ENCODE measurements at places on chromosomes 6 and 20. TPM values are rescaled to one million over a fixed set of nuclear protein-coding genes. Genes with fewer than 3 reads are reported as not detected.

DNA sequence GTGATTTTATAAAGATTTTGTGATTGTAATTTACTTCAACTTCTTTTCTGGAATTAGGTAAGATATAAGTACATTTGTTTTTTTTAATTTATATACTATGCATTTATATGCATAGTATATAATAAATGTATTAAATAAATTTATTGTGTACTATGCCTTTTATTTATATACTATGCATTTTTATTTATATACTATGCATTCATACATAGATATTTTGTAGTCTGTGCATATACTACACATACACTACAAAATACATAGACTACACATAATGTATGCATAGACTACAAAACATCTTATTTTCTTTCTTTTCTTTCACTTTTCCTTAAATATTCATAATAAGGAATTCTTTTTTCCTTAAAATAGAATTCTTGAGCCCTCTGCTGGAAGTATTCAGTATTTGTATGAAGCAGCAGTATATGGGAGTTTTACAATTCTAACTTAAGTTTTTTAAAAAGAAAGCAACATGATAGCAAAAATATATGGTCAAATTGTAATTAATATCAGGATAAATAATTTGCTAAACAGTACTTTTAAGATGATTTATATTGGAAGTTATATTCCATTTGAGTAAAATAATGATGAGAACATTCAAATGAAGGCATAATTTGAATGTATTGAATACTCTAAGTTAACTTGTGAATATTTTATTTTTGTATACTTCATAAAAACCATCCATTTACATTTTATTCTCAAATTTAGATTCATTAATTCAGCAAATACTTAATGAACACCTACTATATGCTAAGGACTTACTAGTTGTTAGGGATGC is 129.3 kb downstream of the KLHL32 start:
- DNase-seq, result no peak
- no peaks in the 10 kb centered on the region for H3K36me3 ChIP-seq
- H3K27me3 ChIP-seq, result peaks cover 22% of the 10 kb centered on the region

DNA sequence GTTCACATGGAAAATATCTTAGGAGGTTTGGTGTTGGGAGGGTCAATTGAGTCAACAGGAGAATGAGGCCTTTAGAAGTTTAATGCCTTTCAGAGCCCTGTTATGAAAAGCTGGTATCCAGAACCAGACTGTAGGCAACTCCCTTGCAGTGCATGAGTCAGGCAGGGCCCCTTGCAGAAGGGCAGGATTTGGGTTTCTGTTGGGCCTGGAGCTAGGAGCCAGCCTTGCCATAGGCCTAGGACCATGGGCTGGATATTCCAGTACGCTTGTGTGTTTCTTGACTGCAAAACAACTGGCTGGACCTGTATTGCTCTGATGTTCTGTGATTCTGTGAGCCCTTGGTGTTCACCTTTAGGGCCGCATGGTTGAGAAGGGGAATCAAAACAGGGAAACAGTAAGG is 350.9 kb upstream of the PRND start:
- DNase-seq, result no peak
- no peak overlapping the region for H3K27ac ChIP-seq
- H3K27me3 ChIP-seq, result peaks cover 11% of the 10 kb centered on the region
- H3K4me3 ChIP-seq, result no peak overlapping the region
- no peaks in the 10 kb centered on the region for H3K36me3 ChIP-seq

GRCh38 chr6:159508931-159509330 is 184.1 kb downstream of the SOD2 start:
- no peaks in the 10 kb centered on the region for H3K4me1 ChIP-seq
- no peaks in the 10 kb centered on the region for H3K36me3 ChIP-seq
- no peak overlapping the region for H3K27ac ChIP-seq

- H3K36me3 ChIP-seq, result no peaks in the 10 kb centered on the region
- no peak overlapping the region for H3K27ac ChIP-seq
- no peak overlapping the region for H3K4me3 ChIP-seq
- peaks cover 17% of the 10 kb centered on the region for H3K27me3 ChIP-seq
- no peak for DNase-seq
- no peaks in the 10 kb centered on the region for H3K4me1 ChIP-seq
Measured at GRCh38 chr6:66421570-66421969, 714.5 kb upstream of the EYS start.

DNA sequence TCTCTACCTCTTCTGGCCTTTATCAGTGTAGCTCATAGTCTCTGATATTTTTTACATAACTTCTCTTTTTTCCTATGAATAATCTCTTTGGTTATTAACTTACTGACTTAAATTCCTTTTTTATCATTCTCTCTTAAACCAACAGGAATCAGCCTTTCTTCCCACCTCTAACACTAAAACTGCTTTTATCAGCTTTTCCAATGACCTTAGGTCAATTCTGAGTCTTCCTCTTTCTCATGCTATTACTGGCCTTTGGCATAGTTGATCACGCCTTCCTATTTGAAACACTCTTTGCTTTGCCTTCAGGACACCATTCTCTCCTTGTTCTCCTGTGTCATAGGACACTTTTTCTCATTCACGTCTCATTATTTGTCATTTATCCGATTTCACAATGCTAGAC is 8.1 kb upstream of the HINT3 start:
- no peak overlapping the region for H3K4me3 ChIP-seq
- DNase-seq, result no peak
- H3K4me1 ChIP-seq, result peaks cover 30% of the 10 kb centered on the region
- H3K27ac ChIP-seq, result no peak overlapping the region
- no peaks in the 10 kb centered on the region for H3K27me3 ChIP-seq
- no peaks in the 10 kb centered on the region for H3K36me3 ChIP-seq

GRCh38 chr6:157989541-157990289 is 8.1 kb downstream of the SYNJ2 start:
- no peaks in the 10 kb centered on the region for H3K27me3 ChIP-seq
- H3K27ac ChIP-seq, result peak overlapping the region; percentile 76
- DNase-seq, result no peak

- DNase-seq, result peak; percentile 74
- H3K27me3 ChIP-seq, result peaks cover 14% of the 10 kb centered on the region
- H3K36me3 ChIP-seq, result no peaks in the 10 kb centered on the region
- peaks cover 10% of the 10 kb centered on the region for H3K4me1 ChIP-seq
- H3K27ac ChIP-seq, result peak overlapping the region; percentile 65
Measured at GRCh38 chr6:13445005-13445743, 42.2 kb downstream of the GFOD1 start.

- no peaks in the 10 kb centered on the region for H3K4me1 ChIP-seq
- no peak overlapping the region for H3K4me3 ChIP-seq
- H3K27ac ChIP-seq, result no peak overlapping the region
- peaks cover 56% of the 10 kb centered on the region for H3K27me3 ChIP-seq
Measured at GRCh38 chr20:4383961-4384360, 337.7 kb upstream of the PRND start.

GRCh38 chr20:62575976-62576722 is 66.2 kb upstream of the SLCO4A1 start:
- no peak overlapping the region for H3K27ac ChIP-seq
- no peaks in the 10 kb centered on the region for H3K36me3 ChIP-seq
- no peak for DNase-seq
- H3K4me3 ChIP-seq, result no peak overlapping the region

Gene KHDRBS2
- 1.6 TPM for total RNA-seq

Gene CAGE1
- total RNA-seq, result 0.09 TPM

Gene SLCO4A1
- 4.3 TPM for total RNA-seq

Gene TFAP2A
- total RNA-seq, result 63.5 TPM

Data from mesothelial cell of epicardium (in vitro differentiated cells).